NCI-H1048 (cell line): ENCODE measurements at places on chromosomes 13 and 19.

DNA sequence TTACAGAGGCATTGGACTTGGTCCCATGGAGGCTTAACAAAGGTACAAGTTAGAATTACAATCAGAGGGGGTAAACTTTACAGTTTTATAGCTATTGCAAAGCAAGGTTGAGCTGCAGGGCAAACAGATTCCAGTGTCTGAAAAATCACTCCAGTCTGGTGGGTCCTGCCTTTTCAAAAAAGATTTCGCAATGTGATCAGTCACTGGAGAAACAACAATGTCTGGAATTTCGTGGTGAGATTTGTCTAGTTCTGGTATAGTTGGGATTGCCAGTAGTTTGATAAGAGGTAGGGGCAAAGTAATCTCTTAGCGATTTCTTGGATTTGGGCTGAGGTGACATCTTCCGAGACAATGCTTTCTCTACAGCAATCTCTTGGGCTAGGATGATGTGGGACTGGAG lies 1198.2 kb upstream of the PCDH9 start:
- DNase-seq, result no peak

- no peak for DNase-seq
Measured at GRCh38 chr19:6227156-6227935, 52.4 kb downstream of the MLLT1 start.

- DNase-seq, result no peak
Measured at GRCh38 chr13:83882606-83882959, 309 bp upstream of the SLITRK1 start.

DNA sequence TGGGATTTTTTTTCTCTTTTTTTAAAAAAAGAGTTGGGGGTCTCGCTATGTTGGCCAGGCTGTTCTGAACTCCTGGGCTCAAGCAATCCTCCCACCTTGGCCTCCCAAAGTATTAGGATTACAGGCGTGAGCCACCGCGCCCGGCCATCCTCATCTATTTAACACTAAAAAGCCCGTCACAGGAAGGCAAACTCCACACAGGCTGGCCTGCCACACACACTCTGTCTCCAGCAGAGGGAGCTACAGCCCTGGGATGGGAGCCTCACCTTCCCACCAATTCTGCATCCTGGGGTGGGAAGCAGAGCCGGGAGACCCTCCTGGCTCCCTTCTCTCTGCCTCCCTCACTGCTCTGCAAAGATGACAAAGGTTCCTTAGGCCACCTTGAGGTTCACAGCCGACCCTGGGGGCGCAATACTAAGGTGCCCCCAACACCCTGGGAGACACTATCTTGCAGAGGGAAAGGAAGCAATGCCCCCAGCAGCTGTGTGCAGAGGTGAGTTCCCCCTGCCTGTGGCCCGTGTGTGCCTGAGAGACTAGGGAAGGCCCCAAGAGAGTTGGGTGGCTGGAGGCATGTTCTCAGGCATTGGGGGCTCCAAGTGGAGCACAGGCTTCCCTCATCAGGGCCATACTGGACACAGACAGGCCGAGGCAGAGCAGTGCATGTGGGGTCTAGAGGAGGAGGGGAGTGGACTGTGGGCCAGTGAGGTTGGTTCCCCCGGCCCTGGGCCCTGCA lies 27.4 kb upstream of the TIMM44 start:
- DNase-seq, result no peak

GRCh38 chr13:22074403-22074802 lies 403.5 kb downstream of the FGF9 start:
- no peak for DNase-seq

DNA sequence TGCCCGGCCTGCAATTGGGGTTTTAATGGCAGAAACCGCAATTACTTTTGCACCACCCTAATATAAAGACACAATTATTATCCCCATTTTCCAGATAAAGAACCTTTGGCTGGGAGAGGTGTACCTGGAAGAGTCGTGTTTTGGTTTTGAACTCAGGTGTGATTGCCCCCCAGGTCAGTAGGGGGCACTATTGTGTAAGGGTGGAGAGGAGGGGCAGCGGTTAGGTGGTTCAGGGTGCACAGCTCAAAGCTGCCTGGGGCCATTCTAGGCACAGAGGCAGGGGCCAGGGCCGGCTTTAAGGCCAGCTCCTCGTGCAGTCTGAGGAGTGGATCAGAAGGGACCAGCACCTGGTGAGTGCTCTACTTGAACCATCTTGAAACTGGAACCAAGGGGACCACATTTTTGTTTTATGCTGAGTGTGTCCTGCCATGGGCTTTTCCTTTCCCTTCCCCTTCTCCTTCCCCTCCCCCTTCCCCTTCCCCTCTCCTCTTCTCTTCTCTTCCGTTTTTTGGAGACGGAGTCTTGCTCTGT lies 5.8 kb upstream of the FCGRT start:
- DNase-seq, result peak; percentile 62

GRCh38 chr19:13095393-13095784 lies 7.3 kb downstream of the LYL1 start:
- no peak for DNase-seq

DNA sequence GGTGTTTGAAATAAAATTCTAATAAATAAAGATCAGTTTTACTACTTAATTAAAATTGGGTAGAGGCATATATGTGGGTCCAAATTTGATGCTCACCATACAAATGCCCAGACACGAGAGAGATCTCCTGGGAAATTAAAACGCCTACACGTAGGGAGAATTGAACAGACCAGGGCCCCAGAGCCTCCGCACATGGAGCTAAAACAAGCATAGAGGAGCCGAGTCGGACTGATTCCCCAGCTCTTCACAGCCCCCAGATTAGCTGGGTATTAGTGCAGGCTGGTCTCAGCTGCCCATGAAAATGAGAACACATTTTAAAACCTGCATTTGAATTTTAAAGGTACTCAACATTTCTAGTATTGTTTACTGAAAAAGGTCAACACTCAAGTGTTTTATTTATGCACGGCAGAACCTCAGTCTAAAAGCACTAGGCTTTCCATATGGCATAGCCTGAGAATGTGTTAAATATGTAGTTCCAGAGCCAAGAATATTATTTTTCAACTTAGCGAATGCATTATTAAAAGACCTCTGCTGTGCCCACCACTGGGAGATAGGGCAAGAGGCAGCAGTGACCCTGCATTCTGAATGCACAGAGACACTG lies 344.8 kb downstream of the ENOX1 start:
- DNase-seq, result no peak

DNA sequence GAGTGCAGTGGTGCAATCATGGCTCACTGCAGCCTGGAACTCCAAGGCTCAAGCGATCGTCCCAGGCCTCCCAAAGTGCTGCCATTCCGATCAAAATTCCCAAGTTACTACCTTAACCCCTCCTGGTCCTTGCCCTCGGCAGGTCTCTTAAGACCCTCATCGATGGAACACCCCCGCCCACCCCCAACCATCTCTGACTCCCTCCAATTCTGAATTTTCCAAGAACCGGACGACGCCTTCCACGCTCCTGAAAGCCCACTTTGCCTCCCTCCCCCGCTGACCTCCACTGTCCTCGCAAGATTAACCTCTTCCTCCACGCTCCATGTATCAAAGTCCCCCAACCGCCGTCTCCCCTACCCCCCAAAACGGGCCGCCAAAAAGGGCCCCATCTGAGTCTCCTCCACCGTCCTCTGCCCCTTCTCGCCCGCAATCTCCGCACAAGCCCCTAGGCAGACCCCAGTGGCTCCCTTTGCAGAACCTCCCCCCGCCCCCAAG lies 539 bp downstream of the DAPK3 start:
- no peak for DNase-seq

- DNase-seq, result peak; percentile 32
Measured at GRCh38 chr19:15449620-15450527, at the start of gene WIZ. TSS of gene WIZ (minus strand) at chr19:15449956. CDS start at chr19:15448307, 1,649 bp downstream.

GRCh38 chr19:40592170-40592569 lies 9.0 kb upstream of the LTBP4 start:
- no peak for DNase-seq

GRCh38 chr19:35027851-35028599 lies 2.2 kb upstream of the SCN1B start:
- DNase-seq, result no peak

DNA sequence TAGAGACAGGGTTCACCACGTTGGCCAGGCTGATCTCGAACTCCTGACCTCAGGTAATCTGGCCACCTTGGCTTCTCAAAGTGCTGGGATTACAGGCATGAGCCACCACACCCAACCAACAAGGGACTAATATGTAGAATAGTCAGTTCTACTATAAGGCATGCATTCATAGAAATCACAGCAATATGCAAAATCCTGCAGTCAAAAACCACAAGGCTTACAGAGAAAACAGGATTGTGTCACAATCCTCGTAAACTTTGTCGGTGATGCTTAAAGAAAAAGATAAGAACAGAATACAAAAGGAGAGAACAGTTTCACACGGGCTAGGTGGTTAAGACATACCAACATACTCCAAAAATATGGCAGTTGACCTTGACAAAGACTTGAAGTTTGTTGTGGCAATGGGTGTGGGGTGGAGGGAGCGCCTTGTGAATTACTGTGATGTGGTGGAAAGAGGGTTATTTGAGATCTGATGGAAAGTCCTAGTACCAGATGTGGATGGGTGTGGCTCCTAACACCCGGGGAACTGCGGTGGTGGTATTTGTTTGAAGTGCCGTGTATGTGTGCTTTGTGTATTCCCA lies 12.4 kb downstream of the NOSIP start:
- no peak for DNase-seq

DNA sequence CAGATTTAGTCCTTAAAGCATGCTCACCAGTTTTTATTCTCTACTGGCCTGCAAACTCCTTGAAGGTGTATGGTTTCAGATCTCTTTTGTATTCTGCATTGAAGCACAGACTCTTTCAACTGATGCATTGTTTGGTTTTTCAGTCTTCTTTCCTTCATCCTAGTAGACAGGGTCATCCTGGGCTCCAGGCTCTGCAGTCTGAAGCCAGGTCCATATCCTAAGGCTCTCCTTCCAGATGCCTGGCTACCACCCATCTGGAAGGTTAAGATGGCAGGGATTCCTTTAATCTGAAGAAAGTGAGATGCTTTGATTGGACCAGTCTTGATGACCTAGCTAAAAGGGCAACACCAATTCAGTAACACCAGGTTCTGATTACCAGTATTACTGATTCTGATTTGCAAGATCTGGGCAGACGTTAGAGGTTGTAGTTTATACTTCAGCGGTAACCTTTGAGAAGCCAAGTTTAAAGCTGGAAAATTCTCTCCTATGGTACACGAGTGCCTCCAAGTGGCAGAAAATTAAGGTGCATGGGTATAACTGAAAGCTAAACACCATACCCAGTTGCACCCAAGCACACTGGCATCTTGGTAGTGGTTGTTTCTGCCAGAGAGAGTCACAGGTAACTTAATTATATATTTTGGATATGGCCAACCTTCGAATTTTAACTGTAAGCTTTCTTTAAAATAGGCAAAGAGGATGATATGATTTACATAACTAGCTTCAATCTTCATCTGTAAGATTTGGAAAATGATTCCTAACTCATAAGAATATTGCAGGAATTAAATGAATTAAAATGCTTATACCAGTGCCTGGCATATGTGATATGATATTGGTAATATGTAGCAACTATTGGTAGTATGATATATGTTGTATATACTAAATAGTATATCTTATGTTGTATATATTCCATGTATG lies 1651.9 kb upstream of the MIR17HG start:
- no peak for DNase-seq
